Colonic mucosa (tissue), 4 donors: ENCODE measurements at places on chromosomes 3 and 15. TPM values are rescaled to one million over a fixed set of nuclear protein-coding genes. Genes with fewer than 3 reads are reported as not detected.

Gene THPO
- not detected for total RNA-seq

Gene SNTN
- total RNA-seq = not detected

Gene TRIM42
- not detected for total RNA-seq

Gene PDE8A
- 85.3 TPM for total RNA-seq

Gene SLCO3A1
- 11.4 TPM for total RNA-seq

DNA sequence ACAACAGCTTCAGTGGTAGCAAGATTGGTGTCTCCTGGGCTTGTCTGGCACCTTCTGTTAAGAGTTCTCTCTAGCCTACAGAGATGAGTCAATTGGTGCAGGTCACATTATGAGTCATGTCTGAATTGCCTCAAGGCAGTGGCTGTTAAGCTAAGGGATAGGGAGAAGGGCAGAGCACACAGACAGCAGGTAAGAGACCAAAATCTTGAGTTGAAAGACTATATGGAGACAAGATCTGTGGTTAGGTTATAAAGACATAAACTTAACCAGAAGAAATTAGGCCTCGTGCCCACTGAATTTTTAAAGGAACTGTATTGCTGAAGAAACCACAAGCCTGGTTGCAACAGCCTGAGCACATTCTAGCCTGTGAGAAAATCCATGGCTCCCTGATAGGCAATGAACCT is 19.2 kb upstream of the KPNA1 start:
- DNase-seq = no peak
- no peaks in the 10 kb centered on the region for H3K27me3 ChIP-seq
- no peaks in the 10 kb centered on the region for H3K4me1 ChIP-seq
- no peak overlapping the region for H3K27ac ChIP-seq

- DNase-seq = no peak
- no peaks in the 10 kb centered on the region for H3K27me3 ChIP-seq
- H3K4me3 ChIP-seq = no peak overlapping the region
- H3K4me1 ChIP-seq = no peaks in the 10 kb centered on the region
These were observed 386.7 kb downstream of the UNC13C start for GRCh38 chr15:54364961-54365360.

DNA sequence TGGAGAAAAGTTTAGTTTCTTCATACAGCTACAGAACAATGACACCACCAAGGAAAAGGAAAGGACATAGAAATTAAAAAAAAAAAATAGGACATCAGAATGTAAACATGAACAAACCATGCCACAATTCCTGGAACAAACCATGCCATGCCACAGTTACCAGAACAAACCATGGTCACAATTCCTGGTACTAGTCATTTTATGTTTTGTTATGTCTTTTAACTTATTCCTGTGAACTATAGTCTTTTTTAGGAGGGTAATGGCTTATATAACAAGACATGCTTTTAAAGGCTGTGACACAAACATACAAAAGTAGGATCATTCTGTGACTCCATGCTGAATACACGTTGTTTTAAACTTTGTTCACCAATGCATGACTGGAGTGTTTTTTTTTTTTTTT is 42.8 kb downstream of the CD47 start:
- H3K27ac ChIP-seq = no peak overlapping the region
- H3K4me3 ChIP-seq = no peak overlapping the region
- DNase-seq = no peak
- no peaks in the 10 kb centered on the region for H3K27me3 ChIP-seq

- no peak for DNase-seq
- H3K4me1 ChIP-seq = no peaks in the 10 kb centered on the region
- H3K27me3 ChIP-seq = no peaks in the 10 kb centered on the region
- no peaks in the 10 kb centered on the region for H3K36me3 ChIP-seq
- no peak overlapping the region for H3K27ac ChIP-seq
- no peak overlapping the region for H3K4me3 ChIP-seq
These were observed 43.1 kb downstream of the XXYLT1 start for GRCh38 chr3:195227871-195228270.

DNA sequence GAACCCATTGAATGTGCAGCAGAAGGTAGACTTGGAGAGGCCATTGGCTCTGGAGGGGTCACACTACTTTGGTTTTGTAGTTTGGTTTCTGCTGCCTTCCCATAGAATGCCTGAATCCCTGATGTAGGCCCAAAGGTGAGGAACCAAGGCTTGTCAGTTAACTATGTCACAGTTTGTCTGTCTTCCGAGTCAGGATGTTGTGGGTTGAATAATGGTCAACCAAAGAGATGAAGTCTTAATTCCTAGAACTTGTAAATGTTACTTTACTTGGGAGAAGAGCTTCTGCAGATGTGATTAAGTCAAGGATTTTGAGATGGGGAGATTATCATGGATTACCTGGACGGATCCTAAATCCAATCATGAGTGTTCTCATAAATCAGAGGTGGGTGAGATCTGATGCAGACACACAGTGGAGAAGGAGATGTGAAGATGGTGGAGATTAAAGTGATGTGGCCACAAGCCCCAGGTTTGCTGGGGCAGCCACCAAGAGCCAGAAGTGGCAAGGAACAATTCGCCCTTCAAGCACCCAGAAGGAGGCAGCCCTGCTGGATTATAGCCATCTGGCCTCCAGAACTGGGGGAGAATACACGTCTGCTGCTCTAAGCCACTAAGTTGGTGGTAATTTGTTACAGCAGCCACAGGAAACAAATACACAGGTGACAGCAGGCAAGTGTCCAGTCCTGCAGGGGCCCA is 2.3 kb upstream of the CCR8 start:
- H3K4me1 ChIP-seq = no peaks in the 10 kb centered on the region
- no peaks in the 10 kb centered on the region for H3K36me3 ChIP-seq
- no peak overlapping the region for H3K4me3 ChIP-seq
- no peak overlapping the region for H3K27ac ChIP-seq
- no peak for DNase-seq

- no peaks in the 10 kb centered on the region for H3K4me1 ChIP-seq
- H3K4me3 ChIP-seq = no peak overlapping the region
- H3K27me3 ChIP-seq = no peaks in the 10 kb centered on the region
- H3K27ac ChIP-seq = no peak overlapping the region
These were observed 26.0 kb upstream of the RPL29 start for GRCh38 chr3:52021489-52022268.

- no peaks in the 10 kb centered on the region for H3K4me1 ChIP-seq
- H3K4me3 ChIP-seq = no peak overlapping the region
- no peak for DNase-seq
- H3K27ac ChIP-seq = no peak overlapping the region
- H3K36me3 ChIP-seq = no peaks in the 10 kb centered on the region
These were observed 227.4 kb upstream of the STT3B start for GRCh38 chr3:31305340-31305739.
